Activated CD8-positive, alpha-beta T cell treated with anti-CD3 and anti-CD28 coated beads for 36 hours (primary cell): ENCODE measurements at places on chromosomes 6 and 20.
A peak's percentile ranks its signal among the peaks of the same experiment; 100 is the strongest.

GRCh38 chr6:75101896-75102295 is 104.0 kb downstream of the COL12A1 start:
- DNase-seq = no peak

DNA sequence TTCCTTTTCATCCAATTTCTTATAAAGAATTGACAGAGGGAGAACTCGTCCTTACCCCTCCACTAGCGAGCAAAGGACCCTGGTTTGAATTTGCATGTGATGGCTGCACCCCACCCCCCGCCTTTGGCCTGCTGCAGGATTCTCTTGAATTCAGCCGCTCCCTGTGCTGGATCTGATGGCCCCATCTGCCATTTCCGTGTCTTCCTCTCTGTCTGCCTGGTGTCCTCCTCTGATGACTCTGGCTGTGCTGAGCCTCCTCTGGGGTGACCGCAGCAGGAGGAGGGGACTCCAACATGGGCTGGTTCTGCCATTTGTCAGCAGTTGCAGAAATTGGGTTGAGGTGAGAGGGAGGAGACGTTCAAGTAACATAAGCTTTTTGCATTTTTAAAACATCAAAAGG is 188.8 kb downstream of the DLL1 start:
- DNase-seq = no peak

DNA sequence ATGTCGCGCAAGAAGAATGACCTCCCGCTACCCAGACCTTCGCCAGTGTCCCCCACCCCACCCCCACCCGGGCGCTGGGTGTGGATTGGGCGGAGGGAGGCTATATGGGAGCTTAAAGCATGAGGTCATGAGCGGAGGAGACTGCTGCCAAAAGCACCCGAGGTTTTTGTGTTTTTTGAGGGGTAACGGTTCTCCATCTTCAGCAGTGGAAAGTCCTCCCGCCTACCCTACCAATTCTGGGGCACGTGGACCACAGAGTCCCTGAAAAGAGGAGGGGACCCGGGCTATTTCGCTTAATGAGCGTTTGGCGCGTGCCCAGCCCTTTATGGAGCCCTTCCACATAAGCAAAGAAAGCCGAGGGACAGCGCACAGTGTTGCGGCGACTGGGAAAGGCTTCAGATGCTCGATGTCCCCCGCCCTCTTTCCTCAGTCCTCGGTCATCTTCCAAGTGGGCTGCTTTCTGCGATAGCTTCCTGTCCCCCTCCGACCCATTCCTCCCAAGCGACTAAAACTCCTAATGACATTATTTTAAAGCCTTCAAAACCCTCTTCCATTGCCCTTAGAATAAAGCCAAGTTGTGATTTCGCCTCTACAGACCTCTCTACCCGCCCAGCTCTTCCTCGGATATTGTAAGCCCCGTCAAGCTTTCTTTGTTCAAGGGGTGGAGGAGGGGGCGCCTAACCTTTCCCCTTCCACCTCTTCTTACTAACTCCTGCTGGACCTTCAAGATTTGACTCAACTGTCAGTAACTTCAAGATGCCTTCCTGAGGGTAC is 2.1 kb upstream of the TRERF1 start:
- DNase-seq = peak; percentile 27

DNA sequence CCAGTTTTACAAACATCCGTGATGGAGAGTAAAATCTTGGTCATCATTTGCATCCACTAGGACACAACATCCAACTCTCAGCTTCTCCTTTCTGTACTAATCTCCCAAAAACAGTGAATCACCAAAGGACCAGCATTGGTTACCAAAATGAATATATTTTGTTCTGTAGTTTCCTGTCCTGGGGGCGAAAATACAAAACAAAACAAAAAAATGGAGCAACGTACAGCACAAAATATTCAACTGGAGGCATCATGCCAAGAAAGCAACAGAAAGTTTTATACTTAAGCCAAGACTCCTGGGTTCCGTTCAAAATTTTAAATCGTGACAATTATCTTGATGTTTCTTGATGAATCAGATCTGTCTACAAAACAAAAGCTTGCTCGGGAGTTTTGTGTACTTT is 126.6 kb upstream of the CCDC28A start:
- DNase-seq = no peak

GRCh38 chr6:24766680-24767462 is 7.9 kb upstream of the GMNN start:
- no peak for DNase-seq

DNA sequence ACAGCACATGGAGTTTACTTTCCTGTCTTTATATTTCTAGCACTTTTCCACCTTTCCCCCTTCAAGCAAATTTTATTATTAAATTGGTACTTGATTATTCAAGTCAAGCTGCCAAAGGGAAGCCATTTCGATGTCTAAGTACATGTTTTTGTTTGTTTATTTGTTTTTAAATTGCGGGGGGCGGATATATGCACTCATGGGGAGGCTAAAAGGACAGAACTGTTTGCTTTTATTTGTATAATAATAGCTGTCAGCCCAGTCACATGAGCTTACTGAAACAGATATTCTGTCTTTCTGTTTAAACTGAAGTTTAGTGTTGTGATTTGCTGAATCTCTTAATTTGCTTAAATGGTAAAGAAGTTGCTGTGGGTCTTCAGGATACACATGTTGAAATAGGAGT is 49.6 kb upstream of the PLCG1 start:
- no peak for DNase-seq

DNA sequence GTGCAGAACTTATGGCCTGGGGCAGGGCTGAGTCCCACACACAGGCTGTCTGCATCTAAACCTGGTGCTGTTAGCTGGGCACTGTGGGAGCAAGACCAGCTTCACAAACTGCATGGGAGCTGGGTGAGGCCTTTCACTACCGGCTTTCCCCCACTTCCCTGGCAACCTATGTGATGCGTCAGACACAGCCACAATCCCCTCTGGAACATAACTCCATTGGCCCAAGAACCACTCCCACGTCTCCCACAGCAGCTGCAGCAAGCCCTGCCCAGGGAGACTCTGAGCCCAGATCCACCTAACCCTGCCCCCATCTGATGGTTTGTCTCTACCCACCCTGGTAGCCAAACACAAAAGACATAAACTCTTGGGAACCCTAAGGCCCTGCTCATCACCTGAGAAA is 9.3 kb downstream of the WDR27 start:
- DNase-seq = no peak

GRCh38 chr6:50843842-50844241 is 25.2 kb downstream of the TFAP2B start:
- DNase-seq = no peak

DNA sequence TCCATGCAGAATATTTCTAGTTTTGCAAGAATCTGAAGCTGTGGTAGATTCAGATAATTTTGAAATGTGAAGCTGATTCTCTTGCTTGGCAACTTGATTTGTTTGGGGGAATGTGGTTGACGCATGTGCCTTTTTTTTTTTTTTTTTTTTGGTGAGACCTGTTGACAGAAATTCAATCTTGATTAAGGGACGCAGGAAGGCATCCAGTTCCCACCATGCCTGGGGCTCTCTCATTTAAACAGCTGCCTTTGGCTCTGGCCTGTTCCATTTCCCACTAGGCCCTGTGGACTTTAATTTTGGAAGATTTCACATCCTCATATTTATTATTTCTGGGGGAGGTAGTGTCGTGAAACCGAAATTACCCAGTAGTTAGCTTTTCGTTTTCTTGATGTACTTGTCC is 8.6 kb downstream of the TPX2 start:
- DNase-seq = no peak
